ENCODE measurements at places on chromosomes 2 and 18.

GRCh38 chr2:109604597-109604996, 9.2 kb downstream of the SEPTIN10 start:
- no peak for DNase-seq

DNA sequence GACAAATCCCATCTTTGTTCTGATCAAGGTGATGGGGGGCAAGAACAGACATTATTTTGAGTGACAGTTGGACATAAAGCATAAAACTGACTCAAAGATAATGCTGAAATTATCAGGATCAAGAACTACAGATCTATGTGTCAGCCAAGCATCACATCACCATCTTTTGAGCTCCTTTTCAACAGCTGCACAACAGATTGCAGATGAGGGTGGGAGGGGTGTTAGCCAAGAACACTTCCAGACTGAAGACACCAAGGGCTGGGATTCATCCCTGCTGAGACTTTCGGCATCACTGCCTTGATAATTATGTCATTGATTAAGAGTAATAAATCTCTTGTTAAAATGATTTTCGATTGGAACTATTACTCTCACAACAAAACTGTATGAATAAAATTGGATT, 191.5 kb upstream of the NETO1 start:
- no peak for DNase-seq

- no peak for DNase-seq
These were observed 189.4 kb upstream of the LHCGR start for GRCh38 chr2:48944956-48945355.

- no peak for DNase-seq
These were observed 21.5 kb upstream of the ZEB2 start for GRCh38 chr2:144541396-144541795.

- no peak for DNase-seq
These were observed 109.4 kb downstream of the CERS6 start for GRCh38 chr2:168565512-168565911.

DNA sequence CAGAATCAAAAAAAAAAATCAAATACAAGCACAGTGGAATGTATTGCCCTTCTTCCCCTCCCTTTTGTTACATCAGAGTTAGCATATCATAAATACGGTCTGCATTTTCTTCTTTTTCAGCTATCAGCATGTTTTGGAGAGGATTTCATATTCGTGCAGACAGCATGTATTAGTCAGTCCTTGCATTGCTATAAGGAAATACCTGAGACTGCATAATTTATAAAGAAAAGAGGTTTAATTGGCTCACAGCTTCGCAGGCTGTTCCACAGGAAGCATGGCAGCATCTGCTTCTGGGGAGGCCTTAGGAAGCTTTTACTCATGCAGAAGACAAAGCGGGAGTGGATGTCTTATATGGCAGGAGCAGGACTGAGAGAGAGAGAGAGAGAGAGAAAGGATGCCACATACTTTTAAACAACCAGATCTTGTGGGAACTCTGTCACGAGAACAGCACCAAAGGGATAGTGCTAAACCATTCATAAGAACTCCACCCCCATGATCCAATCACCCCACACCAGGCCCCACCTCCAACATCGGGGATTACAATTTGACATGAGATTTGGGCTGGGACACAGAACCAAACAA, 8.9 kb downstream of the IL1B start:
- DNase-seq, result no peak

DNA sequence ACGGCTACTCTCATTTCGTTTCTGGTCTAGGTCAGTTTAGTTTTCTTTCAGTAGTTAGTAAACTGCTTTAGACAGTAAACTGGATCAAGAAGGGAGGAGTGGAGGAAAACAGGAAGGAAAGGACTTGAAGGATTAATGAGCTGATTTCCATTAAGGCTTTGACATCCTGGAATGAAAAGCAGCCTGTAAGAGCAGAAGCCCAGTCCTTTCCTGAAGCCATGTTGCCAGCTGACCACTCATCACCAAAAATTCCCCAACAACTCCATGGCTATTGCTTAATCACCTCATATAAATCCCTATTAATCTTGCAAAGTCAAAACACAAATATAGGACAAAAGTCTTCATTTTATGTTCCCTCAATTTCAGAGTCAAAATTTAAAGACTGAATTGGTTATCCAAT, 113.7 kb upstream of the ZFP36L2 start:
- no peak for DNase-seq

GRCh38 chr2:2291500-2292260, 39.4 kb downstream of the MYT1L start:
- no peak for DNase-seq

GRCh38 chr2:108235577-108235976, 4.2 kb upstream of the SULT1C3 start:
- DNase-seq, result no peak

DNA sequence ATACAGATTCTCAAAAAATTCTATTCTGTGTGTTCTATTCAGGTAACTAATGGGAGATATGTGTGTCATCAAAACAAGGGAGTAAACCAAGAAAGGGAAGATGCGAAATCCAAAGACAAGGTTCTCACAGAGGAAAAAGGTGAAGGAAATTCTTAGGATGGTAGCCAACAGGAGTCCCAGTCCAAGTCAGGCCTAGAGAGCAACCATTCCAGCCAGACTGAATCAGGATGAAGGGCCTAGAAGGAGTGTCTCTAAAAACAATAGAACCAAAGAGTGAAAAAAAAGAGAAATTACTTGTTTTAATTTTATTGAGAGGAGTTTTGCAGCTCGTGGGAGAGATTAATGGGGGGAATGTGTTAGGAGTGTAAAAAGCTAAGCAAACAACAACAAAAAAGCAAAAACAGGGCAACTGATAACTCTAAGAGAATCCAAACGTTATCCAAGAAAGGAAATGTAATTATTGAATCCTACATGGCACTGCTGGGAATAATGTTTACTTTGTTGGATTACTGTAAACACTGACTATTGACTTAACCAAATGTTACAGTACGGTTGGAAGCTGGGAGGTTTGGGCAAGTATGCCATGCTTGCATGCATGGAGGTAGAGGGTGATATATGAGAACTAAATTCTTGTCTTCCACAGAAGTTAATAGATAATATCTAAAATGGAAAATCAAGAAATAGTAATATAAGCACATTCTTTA, 12.3 kb downstream of the MAP3K20 start:
- no peak for DNase-seq

DNA sequence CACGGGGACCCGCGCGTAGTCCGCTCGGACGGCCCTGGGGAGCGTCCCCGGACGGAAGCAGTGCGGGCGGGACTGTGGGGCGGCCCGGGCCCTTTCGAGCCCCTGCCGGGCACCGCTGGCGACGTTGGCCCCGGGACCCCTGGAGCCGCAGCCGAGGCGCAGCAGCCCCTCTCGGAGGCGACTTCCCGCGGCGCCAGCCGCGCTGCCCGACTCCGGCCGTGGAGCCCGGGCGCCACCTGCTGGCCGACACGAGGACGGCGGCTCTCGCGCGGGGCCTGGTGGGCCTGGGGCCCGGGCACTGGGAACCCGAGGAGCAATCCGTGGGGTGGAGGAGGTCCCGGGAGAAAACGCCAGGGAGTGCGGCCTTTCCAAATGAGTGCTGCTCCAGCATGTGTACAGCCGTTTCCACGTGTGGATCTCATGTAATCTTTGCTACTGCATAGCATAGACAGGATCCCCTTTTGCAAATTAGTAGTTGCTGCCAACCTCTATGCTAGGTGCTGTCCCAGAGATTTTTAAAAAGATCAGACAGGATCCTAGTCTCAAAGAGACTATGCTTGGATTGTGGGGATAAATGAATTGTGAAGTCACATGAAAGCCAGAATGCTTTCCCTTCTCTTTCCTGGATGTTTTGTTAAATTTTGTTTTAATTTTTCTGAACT, 4.0 kb downstream of the ID2 start:
- DNase-seq, result no peak

- no peak for DNase-seq
These were observed 40.1 kb downstream of the KCTD18 start for GRCh38 chr2:200469708-200470211.

GRCh38 chr2:96437512-96437911, 67.6 kb downstream of the NEURL3 start:
- DNase-seq, result no peak

DNA sequence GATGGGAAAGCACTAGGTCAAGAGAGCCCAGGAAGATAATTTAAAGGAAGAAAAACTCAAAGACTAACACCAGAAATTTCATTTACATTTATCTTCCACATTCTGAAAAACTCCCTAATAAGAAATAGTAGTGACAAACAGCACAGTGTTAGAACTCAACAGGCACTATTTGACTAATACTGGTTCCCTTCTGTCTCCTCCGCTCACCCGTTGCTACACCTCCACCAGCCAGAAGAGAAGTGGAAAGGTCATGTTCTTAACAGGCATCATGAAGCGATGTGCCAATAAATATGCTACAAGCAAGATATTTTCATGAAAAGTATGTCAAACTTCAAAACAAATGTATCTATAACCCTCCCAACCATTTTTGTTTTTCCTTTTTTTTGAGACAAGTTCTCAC, 5.7 kb downstream of the ROCK1 start:
- DNase-seq, result no peak

GRCh38 chr2:186853951-186854350, 5.0 kb upstream of the ZSWIM2 start:
- no peak for DNase-seq

DNA sequence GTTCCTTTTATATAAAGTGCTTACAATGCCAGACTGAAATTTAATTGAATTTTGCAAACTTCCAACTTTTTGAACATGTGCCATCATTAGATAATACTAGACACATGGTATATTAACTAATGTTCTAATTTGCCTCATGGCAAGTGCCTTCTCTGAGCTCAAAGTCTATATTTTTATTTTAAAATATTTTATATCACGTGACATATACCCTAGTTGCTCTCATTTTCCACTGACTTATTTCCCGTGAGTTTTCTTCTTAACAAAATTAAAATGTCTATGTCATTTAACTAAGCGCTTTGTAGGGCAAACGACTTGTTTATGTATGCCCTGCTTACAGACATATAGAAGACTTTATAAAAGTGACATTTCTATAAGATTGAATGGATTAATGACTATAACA, 509.6 kb upstream of the SYT4 start:
- no peak for DNase-seq

DNA sequence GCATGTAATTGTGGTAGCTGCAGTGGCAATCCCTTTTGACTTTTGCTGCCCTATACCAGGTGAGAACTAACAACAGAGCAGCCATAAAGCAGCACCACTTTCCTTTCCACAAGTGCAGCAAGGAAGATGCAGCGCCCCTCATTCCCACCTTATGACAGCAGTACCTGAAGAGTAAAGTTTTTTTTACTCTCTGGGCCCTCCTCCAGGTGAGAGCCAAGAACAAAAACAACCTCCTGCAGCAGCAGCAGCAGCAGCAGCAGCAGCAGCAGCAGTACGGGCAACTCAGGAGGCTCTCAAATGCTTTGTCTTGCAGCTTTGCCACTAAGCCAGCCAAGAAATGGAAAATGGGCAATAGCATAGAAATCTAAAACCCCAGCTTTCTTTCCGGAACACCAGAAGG, 397.5 kb downstream of the FIGN start:
- DNase-seq, result no peak

DNA sequence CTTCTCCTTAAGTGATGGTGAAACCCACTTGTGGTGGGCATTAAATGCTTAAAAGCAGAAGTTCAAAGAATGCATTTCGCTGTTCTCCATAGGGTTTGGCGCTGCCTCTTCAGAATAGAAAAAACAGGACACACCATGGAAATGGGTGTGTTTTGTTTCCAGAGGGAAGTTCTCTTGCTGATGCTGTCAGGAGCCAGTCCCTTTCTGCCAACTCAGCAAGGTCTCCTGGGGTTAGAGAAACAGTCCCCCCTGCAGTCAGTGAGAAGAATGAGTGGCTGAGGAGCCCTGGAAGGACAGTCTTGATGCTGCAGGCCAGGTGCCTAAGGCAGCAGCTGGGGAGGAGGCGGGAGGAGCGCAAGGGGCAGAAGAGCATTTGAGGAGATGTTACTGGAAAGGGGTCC, 37.8 kb upstream of the ASAP2 start:
- no peak for DNase-seq
